ENCODE measurements at places on chromosomes 3 and 15.

- DNase-seq: no peak
Observed at GRCh38 chr15:61764981-61765380, 295.3 kb downstream of the VPS13C start.

DNA sequence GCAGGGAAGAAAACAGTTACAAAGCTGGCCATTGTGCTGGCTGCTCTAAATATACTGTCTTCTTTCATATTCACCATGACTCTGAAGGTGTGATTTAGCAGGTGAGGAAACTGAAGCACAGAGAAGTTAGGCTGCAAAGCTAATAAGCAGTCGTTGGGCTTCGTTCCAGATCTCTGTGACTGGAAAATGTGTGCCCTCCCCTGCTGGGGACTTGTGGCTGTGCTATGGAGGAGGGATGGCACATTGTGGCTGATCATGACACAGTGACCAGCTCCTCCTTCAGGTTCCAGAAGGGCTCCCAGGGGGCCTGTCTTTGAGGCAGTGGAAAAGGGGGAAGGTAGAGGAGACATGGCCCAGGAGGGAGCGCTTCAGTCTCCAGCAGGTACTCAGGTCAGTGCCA, 19.2 kb downstream of the PXK start:
- DNase-seq: no peak

- DNase-seq: no peak
Observed at GRCh38 chr15:75346796-75347221, at the start of gene NEIL1. Gene NEIL1 (plus strand): TSS chr15:75347039. CDS start chr15:75348906, 1,867 bp downstream.

GRCh38 chr15:40857601-40858341, 13.9 kb downstream of the SPINT1 start:
- peak; percentile 72 for DNase-seq

DNA sequence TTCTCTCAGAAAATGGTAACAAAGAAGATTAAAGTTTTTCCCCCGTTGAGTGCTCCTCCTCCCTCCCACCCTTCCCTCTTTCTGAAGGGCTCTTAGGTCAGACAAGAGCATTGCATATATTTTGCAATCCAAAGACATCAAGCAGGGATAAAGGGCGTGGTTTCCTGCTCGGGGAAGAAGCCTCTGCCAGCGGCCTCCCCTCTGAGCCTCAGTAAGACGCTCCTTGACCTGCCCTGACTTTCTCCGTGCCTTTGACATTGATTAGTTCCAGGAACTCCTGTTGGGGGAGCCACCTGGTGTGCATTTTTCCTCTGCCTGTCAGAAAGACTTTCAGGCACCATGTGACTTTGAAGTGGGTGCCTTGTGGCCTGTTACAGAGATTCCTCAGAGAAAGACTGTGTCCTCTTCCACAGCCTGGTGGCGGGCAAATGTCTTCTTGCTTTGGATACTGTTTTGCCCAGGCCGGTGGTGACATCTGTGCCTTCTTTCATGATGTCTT, 87.2 kb upstream of the TBL1XR1 start:
- peak; percentile 61 for DNase-seq

DNA sequence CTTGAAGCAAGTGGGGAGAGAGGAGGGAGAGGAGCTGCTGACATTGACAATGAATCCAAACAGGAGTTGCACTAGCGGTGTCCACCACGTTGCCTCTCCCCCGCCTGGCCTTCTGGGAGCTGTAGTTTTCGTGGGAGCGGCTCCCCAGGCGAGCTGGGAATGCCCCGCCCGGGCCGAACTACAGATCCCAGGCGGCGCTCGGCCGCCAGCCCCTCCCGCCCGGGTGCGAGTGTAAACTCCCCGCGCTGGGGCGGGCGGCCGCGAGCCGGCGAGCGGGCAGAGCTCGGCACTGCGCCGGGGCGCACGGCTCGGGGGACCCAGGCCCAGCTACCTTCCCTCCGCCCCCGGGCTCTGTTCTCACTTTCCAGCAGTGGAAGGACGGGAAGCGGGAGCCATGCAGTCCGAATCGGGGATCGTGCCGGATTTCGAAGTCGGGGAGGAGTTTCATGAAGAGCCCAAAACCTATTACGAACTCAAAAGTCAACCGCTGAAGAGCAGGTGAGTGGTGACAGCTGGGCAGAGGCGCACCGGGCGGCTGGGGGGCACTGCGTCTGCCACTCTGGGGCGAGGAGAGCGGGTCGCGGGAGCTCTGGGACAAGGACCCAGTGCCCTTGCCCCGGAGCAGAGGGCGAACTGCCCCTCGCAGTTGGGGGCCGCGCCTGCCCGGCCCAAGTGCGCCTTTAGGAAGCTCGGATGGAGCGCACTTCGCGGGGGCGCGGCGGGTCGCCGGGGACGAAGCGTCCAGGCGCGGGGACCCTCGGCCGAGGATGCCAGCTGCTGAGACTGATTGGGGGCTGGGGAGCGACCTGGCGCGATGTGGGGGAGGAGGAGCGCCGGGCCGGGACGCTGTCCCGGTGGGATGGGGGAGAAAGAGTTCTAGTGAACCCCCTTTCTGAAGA, at the start of gene MITF:
MITF (plus strand) TSS at position 261 of the 899 bp plus-strand sequence; CDS start at position 395, 134 bp downstream.
- DNase-seq: peak; percentile 96

DNA sequence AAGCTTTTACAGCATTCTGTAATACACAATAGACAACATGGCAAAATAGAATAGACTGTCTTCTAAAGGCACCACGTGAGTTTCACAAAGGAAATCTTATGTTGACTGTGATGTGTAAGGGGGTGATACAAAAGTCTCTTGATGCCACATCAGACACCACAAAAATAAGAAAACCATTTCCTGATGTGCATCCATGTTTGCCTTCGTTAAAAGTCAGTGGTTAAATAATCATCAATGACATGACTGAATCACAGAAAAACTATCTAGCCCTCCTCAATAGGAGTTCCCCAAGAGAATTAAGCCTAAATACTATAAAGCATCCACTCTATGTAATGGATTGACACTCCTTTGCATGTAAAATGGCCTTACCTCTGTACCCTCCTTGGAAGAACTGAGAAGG, 198.6 kb upstream of the SLC2A2 start:
- DNase-seq: no peak

GRCh38 chr3:4711680-4711992, 218.5 kb downstream of the ITPR1 start:
- DNase-seq: no peak

DNA sequence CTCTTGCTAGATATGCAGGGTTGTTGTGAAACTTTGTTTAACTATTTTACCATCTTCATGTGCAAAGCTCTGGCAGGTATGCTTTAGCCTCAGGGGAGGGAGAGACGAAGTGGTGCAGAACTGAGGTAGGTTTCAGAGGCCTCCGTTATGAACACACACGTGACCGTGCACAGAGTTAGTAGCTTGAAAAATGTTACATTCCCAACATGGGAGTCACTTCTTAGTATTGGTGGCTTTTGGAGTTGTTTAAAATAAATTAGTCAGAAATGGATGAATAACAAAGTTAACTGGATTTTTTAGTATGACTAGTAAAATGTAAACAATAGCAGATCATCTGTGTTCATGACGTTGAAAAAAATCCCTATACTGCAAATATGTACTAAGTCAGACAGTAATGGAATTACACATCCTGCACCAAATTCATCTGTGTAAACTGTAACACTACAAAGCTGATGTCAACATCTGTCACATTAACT, 279.6 kb downstream of the KLF13 start:
- DNase-seq: no peak

DNA sequence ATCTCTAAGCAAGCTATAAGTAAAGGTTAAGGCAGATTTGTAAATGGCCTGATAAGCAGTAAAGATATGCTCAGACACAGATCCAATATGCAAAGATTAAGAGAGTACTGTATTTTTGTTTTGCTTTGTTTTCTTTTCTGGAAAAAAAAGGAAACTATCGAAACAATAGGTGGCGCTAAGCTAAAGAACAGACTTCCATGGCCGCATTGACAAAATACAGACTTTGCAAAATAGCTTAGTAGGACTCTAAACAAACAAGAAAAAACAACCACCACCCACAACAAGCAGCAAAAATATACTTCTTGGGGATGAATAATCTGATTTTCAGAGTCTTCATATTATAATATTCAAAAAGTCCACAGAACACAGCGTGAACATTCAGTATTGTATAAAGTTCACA, 758.4 kb upstream of the ROBO1 start:
- DNase-seq: no peak

DNA sequence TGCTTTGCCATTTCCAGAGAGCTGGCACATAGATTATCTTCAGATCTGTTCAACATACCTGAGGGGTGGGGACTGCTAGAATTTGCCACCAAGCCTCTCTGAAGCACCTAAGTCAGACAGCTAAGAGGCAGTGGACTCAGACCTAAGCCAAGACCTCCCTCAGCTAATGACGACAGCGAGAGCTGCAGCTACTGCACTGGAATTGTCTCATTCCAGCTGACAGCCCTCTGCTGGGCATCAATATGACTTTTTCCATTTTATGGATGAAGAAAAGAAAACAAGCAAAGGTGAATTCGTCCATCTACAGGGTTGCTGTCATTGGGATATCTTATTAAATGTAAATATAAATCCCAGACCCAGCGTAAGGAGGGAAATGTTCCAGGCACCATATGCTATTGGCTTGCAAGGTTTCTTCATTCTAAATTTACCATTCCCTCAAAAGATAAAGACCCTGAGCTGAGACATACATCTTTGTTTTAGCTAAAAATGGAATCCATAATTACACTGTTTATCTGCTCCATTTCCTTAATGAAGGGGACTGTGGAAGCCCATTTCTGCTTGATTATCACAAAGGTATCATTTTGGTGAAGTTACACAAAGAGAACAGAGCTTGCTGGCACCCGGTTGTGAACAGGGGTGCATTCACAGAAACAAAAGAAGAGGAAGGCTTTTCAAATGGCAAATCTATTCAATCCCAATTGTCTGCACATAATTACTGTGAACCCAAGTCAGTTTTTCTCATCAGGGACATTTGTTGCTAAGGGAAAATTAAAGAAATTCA, 85.5 kb upstream of the LRTM1 start:
- no peak for DNase-seq

DNA sequence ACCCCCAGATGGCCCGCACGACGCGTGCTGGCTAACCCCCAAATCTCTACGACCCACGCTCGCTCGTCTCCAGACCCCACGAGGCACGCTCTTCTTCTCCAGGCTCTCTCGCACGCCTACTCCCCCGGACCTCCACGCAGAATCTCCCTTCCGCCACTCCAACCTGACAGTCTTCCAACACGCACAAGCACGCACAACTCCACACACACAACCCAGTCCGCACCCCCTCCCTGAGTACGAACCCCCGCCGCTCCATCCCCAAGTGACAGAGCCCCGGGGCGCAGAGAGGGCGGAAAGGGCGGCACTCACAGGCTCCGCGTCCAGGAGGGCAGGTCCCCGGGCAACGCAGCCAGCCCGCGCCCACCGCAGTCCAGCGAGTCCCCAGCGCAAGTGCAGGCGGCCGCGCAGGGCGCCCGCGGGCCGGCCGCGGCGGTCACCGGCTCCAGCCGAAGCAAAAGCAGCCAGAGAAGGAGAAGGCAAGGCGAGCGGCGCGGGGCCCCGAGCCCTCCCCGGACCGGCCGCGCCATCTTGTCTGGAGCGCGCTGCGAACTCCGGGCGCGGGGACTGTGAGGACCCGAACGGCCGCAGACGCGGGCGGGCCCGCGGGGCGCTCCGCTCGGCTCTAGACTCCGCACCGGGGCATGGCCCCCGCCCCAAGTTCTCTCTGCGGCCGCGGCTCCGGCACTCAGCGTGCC, 794 bp downstream of the LRIG1 start:
- DNase-seq: peak; percentile 54

GRCh38 chr3:128226186-128226725, 73.0 kb downstream of the EEFSEC start:
- no peak for DNase-seq

- DNase-seq: peak; percentile 68
Observed at GRCh38 chr3:38117748-38118420, 19.0 kb downstream of the ACAA1 start.

GRCh38 chr3:143301031-143301901, 181.7 kb downstream of the CHST2 start:
- DNase-seq: no peak

DNA sequence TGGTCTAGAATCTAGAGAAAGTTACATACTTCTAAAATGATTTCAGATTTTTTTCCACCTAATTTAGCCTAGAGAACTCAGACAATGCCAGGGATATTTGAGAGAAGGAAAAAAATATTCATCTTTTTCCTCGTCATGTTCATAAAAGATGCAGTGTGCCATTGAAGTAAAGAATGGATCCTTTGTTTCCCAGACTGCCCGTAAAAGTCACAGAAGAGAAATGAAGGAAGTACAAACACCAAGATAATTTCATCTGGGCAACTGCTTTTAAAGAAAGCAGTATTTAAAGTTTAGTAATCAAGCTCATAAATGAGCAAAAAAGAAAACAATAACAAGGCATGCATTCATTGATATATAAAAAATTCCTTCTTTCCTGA, 47.2 kb downstream of the TTC23 start:
- no peak for DNase-seq
